Glomerular endothelial cell (primary cell): ENCODE measurements at places on chromosomes 7 and 10.

GRCh38 chr7:50676079-50676478 is 106.6 kb downstream of the GRB10 start:
- no peak for DNase-seq

- DNase-seq: no peak
These were observed 32.6 kb upstream of the CBLL1 start for GRCh38 chr7:107711301-107711700.

GRCh38 chr10:65301181-65301580 is 1624.7 kb upstream of the LRRTM3 start:
- DNase-seq: no peak

- DNase-seq: no peak
These were observed 1.9 kb upstream of the AEBP1 start for GRCh38 chr7:44101966-44102845.

DNA sequence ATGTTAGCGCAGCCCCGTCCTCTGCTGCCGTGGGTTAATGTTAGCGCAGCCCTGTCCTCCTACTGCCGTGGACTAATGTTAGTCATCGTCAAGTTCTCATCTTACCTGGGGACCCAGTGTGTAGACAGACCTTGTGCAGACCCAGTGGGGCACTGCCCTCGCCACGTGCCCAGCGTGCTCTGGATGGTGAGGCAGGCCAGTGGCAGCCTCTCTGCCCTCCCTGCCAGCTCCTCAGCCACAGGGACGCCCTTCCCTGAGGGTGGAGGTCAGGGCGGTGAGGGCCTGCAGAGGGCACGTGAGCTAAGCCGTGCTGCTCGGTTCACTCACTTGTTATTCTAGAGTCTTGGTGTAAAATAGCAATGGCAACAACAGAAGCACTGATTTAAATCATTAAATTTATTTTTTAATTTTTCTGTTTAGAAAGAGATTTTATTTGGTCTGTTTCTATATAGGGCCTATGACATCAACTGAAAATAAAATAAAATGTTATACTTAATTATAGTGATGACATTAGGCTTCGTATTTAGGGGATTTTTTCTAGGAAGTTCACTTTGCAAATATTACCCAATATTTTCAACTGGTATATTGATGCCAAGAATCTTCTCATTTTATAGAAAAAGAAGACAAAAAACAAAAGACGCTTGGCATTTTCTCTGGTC is 48.4 kb downstream of the NKX6-2 start:
- DNase-seq: no peak

- no peak for DNase-seq
These were observed 203.9 kb upstream of the CHRM2 start for GRCh38 chr7:136664537-136664936.

GRCh38 chr10:79367426-79368189 is 20.3 kb downstream of the PPIF start:
- DNase-seq: no peak

DNA sequence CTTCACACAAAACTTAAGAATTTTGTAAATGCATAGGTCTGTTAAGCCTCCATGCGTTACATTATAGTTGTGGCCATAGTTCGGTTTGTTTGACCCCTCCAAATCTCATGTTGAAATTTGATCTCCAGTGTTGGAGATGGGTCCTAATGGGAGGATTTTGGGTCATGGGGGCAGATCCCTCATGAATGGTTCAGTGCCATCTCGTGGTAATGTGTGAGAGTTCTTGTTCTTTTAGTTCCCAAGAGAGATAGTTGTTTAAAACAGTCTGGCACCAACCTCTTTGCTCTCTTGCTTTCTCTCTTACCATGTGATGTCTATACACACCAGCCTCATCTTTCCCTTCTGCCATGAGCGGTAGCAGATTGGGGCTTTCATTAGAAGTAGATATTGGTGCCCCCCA is 264.3 kb downstream of the TCF7L2 start:
- DNase-seq: no peak

DNA sequence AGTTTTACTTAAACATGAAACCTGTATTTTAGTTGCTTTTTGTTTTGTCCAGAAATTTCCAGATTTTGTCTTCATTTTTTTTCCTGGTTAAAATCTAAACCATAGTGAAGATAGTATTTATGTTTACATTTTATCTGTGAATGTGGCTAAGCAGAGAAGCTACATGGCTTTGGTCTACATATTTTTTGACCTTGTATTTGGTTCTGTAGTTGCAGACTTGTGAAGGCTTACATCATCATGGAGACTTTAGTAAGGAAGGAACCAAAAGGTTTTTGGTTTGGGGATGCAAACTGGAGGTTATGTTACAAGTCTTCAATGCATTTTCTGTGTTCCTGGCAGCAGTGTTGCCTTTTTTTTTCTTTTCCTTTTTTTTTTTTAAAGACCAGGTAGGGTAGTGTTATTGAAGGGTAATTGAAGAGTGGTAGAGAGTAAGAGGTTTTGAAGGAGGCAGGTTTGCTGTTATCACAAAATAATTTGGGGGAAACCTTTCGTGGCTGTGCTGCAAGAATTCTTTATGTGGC is 30.9 kb upstream of the VDAC2 start:
- DNase-seq: no peak

GRCh38 chr7:42159130-42159529 is 77.9 kb downstream of the GLI3 start:
- DNase-seq: no peak

GRCh38 chr10:79328737-79329504 is 18.3 kb upstream of the PPIF start:
- DNase-seq: no peak

GRCh38 chr7:50558294-50559053 is 6.7 kb downstream of the DDC start:
- DNase-seq: no peak

- no peak for DNase-seq
These were observed 9.5 kb downstream of the GLI3 start for GRCh38 chr7:42227541-42227935.

DNA sequence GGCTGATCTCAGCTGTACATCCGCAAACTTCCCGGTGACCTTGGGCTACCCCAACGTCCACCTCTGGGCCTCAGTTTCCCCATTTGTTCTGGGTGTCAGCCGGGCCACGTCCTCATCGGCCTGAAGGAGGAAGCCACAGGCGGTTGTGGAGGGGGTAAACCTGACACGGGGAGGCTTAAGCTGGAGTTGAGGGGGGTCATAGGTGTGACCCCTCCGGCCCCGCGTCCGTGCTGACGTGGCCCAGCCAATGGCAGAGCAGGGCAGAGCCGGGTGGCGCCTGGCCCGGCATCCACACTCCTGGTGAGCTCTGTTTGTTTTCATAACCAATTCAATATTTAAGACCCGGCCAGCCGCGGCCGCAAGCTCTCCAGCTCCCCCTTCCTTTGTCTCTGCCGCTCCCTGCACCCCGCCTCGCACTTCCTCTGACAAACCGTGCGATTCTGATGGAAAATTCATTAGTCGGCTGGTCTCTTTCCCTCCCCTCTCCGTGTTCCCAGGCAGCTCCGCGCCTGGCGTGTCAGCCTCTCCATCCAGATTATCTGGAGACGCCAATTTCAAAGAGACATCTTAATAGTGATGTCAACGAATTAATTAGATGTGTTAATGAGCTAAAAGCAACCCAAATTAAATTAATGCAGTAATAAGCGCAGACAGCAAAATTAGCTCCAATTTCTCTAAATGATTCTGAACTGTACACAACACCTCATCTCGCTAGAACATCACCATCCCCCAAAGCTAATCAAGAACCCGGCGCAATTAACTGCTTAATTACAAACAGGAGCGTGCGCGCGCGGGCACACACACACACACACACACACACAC is 55.4 kb downstream of the MICALL2 start:
- DNase-seq: no peak

DNA sequence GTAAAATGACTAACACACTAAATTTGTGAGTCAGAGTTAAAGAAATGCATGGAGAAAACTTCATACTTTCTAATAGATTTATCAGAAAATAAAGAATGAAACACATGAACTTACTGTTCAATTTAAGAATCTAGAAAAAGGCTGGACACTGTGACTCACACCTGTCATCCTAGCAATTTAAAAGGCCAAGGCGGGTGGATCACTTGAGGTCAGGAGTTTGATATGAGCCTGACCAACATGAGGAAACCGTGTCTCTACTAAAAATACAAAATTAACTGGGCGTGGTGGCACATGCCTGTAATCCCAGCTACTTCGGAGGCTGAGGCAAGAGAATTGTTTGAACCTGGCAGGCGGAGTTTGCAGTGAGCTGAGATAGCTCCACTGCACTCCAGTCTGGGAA is 1106.2 kb upstream of the LRRN3 start:
- DNase-seq: no peak

- no peak for DNase-seq
These were observed 486.7 kb upstream of the GALNT17 start for GRCh38 chr7:70645279-70645678.

DNA sequence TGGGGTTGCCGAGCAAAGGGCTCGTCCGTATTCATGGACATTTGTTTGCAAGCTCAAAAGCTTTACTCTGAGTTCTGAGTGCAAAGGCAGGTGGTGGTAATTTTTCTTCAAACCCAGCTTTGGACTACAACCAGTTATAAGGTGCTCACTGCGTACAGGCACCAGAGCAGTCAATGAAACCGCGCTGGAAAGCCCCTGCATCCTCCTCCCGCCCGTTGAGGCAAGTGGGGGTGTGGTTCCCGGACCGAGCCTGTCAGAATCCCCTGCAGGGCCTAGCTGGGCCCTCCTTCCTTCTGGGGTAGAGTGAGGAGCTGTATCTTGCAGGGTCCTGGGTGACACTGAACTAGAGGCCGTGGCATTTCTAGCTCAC is 22.3 kb downstream of the AMZ1 start:
- no peak for DNase-seq

DNA sequence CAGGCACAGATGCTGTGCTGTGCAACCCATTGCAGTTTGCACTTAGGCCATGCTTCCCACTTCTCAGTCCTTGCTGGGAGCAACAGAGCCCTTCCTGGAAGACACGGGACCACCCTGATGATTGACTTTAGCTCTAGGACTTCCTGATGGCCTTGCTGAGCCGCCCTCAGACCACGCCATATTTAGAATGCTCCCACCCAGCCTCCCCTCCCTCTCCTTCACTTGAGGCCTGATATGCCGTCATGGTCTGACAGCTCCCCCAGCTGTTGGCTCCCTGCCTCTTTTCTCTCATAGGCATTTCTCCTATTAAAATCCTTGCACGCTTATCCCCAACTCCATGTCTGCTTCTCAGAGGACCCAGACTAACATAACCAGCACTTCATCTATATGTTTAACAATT is 29.4 kb upstream of the GATAD1 start:
- DNase-seq: no peak

DNA sequence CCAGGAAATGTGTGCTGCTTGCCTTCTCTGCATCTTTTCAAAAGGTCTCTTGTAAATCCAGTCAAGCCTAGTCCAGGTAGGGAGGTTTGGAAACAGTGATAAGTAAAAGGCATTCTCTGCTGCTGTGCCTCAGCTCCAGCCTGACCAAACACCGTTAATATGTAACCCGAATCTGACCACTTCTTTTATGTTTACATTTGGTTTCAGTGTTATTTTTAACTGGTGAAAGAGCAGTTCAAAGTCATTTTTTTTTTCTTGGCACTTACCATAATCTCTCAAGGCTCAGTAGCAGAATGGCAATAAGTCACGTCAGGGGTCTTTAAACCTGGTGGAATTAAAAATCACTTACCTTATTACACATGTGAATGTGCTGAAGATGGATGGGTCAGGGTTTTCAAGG is 216.8 kb downstream of the PTEN start:
- no peak for DNase-seq

DNA sequence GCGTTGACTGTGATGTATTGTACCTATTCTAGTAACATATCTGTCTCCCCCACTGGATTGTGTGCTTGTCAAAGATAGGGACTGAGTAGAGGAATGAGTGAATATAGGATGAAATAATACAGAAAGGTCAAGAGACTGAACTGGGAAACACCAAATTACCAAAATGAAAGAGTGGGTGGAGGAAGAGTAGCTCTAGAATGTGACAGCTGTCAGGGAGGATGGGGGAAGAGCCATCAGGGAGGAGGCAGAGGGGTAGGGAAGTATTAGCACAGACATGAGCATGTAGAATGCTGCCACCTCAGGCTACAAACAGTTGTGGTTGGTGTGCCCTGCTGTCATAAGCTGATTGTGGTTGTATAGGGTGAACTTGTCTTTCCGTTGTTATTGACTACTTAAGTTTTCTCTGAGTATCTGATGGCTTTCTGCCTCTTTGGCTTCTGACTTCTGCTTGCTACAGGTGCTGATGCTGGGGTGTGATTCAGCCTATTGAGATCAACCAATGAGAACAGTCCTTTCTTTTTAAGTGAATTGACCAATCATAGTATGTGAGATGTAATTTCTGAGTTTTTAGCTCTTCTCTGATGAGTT is 5.6 kb downstream of the CCSER2 start:
- no peak for DNase-seq

GRCh38 chr10:21293518-21294356 is 231.7 kb downstream of the SKIDA1 start:
- DNase-seq: no peak

- no peak for DNase-seq
These were observed 115.0 kb downstream of the FAM107B start for GRCh38 chr10:14659626-14660196.

DNA sequence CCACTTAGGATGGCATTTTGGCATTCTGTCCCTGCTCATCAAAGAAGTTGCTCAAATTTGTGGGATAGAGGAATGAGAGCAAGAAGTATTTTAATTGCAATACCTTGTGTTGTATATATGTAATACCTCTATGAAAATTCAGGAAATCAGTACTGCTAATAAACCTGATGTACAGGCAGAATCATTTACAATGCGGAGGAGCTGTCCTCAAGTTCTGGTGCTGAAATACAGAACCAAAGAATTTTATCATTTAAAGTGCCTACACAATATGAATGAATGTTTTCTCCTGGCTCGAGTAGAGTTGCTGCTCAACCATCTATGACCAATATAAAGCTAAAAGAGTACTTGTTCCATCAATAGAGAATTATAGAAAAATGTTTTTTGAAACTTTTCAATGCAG is 305.8 kb downstream of the PLXNA4 start:
- DNase-seq: no peak

GRCh38 chr10:34262985-34263384 is 552.1 kb downstream of the PARD3 start:
- no peak for DNase-seq

- no peak for DNase-seq
These were observed 42.2 kb upstream of the HSPB1 start for GRCh38 chr7:76260171-76260703.

- no peak for DNase-seq
These were observed 113.4 kb downstream of the SEM1 start for GRCh38 chr7:96596120-96596826.

GRCh38 chr7:157434231-157434630 is 97.4 kb downstream of the DNAJB6 start:
- no peak for DNase-seq

- no peak for DNase-seq
These were observed 101.3 kb downstream of the COL13A1 start for GRCh38 chr10:69902835-69903535.
